CD4-positive, alpha-beta T cell treated with Interleukin-15 for 1 hour (primary cell): ENCODE measurements at places on chromosomes 4 and X.

DNA sequence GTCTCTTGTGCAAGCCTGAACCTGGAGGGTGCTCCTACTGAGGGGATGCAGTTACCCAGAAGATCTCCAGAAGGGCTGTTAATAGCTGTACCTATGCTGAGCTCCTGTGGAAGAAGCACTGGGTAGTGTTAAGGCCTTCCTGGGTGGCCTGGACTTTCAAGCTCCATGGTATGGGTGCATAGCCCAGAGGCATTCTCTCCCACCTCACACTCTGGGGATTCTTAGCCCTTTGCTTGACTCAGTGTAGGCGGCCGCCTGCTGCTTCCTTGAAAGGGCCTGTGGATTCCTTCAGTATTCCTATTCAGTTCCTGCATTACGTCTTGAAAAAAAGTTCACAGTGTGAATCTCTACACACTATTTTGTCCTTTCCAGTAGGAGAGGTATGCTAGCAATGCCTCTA lies 235.7 kb upstream of the MAGEB16 start:
- DNase-seq, result no peak

- no peak for DNase-seq
Observed at GRCh38 chr4:122576261-122577188, 44.3 kb downstream of the IL21 start.

DNA sequence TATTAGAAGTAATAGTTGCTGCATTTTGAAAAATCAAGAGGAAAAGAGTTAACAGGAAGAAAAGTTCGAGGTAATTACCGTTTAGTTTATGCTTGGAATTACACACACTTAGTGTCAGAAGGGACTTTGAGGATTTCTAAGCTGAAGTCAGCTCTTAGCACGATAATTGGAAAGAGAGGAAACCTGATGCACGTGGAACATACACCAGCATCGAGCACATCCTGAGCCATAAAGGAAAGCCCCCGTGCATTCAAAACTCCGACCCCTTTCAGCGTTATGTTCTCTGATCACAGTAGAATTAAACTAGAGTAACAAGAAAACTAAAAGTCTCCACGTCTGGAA lies 400 bp upstream of the PAQR3 start:
- no peak for DNase-seq

DNA sequence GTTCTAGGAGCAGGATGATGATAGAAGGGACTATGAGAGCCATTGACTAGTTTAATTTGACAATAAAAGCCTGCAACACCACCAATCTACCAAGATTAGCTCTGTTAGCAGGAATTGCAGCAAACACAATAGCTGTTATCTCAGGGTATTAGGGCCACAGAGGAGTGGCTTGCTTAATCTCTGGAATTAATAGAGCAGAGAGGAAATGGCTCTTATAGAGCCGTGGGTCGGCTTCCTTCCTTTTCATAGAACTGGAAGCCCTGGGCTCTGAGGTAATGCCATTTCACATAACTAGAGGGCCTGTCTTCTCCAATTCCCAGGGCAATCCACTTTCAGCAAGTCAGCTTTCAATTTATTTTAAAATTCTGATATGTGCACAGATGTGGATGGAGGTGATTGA lies 83.0 kb downstream of the MAMLD1 start:
- DNase-seq, result no peak

DNA sequence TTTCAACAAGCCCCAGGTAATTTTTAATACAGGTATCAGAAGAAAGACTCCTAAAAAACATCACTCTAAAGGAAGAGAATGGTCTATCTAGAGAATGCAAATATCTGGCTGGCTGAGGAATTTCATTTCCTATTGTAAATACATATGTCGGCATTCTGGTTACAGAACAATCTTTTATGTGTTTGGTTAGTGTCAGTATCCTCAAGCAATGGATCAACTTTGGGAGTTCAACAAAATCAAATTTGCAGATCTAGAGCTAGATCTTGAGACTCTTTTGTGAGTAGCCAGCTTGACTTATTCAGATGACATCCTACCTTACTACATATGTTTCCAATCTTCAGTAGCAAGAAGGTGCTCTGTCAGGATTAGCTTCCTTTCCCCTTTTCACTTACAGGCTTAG lies 145.1 kb downstream of the BTC start:
- no peak for DNase-seq
